Osteoblast (primary cell): ENCODE measurements at places on chromosomes 4 and X. TPM values are rescaled to one million over a fixed set of nuclear protein-coding genes. Genes with fewer than 3 reads are reported as not detected.
A peak's percentile ranks its signal among the peaks of the same experiment; 100 is the strongest.

DNA sequence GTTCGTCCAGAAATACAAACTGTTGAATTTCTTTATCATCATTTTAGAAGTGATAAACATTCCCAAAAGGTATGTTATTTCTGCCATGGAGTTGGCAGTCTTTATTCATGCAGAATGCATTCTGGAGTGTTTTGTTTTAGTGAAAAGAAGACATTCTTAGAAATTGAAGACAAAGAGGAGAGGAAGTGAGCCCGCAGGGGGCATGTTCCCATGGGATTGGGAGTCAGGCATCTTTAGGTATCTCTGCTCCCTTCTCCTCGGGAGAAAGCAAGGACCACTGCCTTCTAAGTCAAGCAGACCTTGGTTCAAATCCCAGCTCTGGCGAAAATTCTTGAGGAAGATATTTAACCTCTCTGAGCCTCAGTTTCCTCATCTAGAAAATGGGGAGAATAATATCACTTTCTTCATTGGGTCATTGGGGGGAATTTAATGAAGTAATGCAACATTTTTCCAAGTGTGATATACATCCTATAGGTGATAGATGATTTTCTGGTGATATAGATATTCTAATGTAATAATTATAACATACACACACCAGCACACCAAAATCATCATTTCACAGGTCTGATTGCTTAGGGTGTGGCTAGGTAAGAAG is 26.5 kb upstream of the CHRNA9 start:
- peaks cover 4% of the 10 kb centered on the region for H3K4me1 ChIP-seq
- DNase-seq: no peak
- no peaks in the 10 kb centered on the region for H3K36me3 ChIP-seq
- no peak overlapping the region for H3K27ac ChIP-seq

DNA sequence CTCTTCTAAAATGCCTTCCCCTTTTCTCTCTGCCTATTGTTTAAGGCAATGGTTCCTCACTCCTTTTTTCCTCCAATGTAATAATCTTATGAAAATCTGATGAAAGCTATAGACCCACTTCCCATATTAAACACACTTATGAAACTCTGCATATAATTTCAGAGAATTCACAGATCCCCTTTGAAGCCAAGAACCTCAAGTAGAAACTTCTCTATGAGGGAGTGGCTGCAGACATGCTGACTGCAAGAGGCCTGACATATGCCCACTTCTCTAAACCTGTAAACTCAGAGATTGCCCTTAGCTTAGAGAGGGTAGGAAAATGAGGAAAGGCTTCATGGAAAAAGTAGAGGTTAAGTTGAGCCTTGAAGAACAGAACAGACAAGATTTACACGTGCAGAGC is 37.6 kb downstream of the TAB3 start:
- no peaks in the 10 kb centered on the region for H3K36me3 ChIP-seq
- no peak for DNase-seq
- no peak overlapping the region for H3K27ac ChIP-seq
- no peak overlapping the region for H3K4me3 ChIP-seq
- no peaks in the 10 kb centered on the region for H3K4me1 ChIP-seq

DNA sequence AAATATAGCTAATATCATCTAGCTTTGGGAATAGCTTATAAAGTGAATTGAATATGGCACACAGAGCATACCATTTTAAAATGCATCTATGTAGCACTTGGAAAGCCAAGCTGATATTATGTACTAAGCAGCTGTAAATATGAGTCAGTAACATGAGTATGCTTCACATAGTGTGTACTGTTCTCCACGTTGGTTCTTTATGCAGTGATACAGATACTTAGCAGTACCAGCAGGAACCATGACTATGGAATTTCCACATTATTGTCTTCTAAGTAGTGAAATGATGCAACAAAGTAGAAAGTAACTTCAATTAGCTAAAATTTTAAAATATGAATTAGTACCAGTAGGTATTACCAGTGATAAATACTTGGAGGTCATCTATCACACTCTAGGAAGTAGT is 320.1 kb downstream of the BMPR1B start:
- no peak overlapping the region for H3K27ac ChIP-seq
- no peak for DNase-seq
- no peaks in the 10 kb centered on the region for H3K4me1 ChIP-seq
- H3K36me3 ChIP-seq: no peaks in the 10 kb centered on the region
- H3K27me3 ChIP-seq: no peaks in the 10 kb centered on the region

DNA sequence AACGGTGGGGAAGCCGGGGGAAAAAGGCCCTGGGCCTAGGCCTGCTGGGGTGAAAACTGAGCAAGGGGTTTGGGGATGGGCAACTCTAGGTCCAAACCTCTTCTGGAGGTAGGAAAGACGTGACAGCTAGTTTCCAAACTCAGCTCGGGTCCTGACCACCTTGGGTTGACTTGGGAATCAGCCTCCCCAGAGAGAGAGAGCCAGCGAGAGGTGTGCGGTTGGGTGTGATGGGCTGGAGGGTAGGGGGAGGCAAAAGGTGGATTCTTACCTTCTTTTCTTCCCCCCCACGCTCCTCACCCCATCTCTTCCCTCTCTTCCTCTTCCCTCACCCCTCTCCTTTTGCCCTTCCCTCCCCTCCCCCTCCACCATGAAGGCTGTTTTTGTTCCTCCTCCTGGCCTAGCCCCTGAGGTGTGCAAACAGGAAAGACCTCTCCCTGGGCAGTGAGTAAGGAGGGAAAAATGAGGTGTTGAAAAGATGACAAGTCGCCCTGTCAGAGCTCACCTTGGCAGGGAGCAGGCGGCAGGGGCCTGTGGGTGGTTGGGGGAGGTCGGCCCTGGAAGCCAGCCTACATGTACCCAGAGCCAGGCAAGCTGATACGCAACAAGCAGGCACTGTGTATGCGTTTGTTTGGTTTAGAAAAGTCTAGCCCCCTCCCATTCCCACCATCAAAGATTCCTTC is 14.8 kb downstream of the PJA1 start:
- no peak overlapping the region for H3K4me3 ChIP-seq
- no peaks in the 10 kb centered on the region for H3K4me1 ChIP-seq
- DNase-seq: peak; percentile 38
- peaks cover 24% of the 10 kb centered on the region for H3K27me3 ChIP-seq
- H3K36me3 ChIP-seq: no peaks in the 10 kb centered on the region
- no peak overlapping the region for H3K27ac ChIP-seq

DNA sequence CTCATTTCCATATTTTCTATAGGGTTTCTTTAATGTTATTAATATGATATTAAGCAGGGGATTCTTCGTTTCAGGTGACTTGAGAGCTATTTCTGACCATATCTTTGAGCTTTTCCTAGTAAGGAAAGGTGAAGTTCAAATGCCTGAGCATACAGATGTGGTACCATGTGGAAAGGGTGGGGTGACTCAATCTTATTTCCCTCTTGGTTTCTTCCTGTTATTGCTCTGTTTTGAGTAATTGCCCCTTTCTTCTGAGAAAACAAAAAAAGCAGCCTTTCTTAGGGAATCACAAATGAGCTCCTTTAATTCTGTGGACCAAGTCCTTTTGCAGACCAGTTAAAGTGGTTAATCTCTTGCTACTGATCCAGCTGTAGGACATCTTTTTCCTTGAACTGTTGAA is 41.0 kb upstream of the AGA start:
- no peak for DNase-seq
- H3K4me3 ChIP-seq: no peak overlapping the region
- H3K27me3 ChIP-seq: no peaks in the 10 kb centered on the region
- peaks cover 22% of the 10 kb centered on the region for H3K4me1 ChIP-seq
- H3K27ac ChIP-seq: no peak overlapping the region
- no peaks in the 10 kb centered on the region for H3K36me3 ChIP-seq

DNA sequence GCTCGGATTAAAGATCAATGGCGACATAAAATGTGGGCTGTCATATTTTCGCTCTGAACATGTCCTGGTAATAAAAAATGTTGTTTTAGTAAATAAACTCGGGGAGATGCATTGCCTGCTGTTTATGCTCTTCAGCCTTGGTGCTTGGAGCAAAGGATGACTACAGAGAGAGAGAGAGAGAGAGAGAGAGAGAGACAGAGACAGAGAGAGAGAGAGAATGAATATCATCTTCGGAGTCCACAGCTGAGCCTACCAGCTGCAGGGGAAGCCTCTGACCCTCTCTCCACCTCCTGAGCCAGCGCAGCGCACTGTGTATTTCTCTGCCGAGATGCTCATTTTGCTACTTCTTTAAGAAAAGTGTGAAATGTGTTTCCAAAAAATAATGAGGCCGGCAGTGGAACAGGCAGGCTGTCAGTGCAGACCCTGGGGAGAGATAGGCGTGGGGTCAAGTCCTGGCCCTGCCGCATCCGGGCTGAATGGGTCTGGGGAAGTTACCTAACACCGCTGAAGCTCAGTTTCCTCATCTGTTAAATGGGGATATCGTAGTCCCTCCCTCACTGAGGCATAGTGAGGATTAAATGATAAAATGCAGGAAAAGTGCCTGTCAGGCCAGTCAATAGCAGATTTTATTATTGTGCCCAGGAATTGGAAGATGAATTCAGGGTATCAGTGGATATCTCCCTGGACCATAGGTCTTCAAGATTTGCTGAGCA is 58.5 kb upstream of the LGI2 start:
- H3K4me1 ChIP-seq: no peaks in the 10 kb centered on the region
- H3K4me3 ChIP-seq: no peak overlapping the region
- H3K36me3 ChIP-seq: no peaks in the 10 kb centered on the region
- no peak for DNase-seq

DNA sequence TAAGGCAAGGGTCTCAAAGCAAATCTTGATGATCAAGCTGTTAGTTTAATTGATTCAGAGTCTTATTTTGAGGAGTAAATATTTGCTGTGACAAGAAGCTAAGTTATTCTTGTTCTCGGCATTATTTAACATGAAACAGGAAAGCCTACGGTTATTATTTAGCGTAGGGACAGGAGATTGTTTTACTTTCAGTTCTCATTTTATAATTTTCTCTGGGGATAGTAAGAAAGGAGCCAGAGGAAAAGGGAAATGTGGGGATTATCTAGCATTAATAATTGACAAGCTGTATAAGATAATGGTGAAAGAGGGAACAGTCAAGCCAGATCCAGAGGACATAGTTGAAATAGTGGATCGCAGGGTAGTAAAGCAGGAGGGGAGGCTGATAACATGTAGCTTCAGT is 39.7 kb upstream of the PARM1 start:
- no peaks in the 10 kb centered on the region for H3K36me3 ChIP-seq
- H3K27ac ChIP-seq: no peak overlapping the region
- no peaks in the 10 kb centered on the region for H3K4me1 ChIP-seq

DNA sequence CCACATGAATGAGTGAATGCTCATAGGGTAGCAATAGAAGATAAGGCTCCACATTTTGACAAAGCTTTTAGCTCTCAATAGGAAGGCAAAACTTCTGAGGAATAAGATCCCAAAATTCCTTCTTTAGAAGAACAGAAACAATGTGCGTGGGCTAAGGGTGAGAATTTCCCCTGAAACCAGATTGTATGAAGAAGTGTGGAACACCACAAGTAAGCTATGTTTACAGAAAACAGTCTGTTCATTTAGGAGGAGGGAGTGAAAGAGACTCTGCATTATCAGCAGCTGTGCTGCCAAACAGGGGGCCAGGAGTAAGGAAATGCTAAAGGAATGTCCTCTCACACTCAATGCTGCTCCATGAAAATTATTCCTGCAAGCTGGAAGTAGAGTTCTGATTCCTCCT is 851.6 kb downstream of the CENPC start:
- H3K4me3 ChIP-seq: no peak overlapping the region
- peaks cover 9% of the 10 kb centered on the region for H3K4me1 ChIP-seq
- no peaks in the 10 kb centered on the region for H3K27me3 ChIP-seq

GRCh38 chrX:16075087-16075486 is 48.3 kb upstream of the GRPR start:
- H3K27ac ChIP-seq: no peak overlapping the region
- no peaks in the 10 kb centered on the region for H3K36me3 ChIP-seq
- no peak for DNase-seq
- peaks cover 3% of the 10 kb centered on the region for H3K27me3 ChIP-seq
- H3K4me1 ChIP-seq: no peaks in the 10 kb centered on the region
- H3K4me3 ChIP-seq: no peak overlapping the region

- no peak for DNase-seq
- H3K4me1 ChIP-seq: no peaks in the 10 kb centered on the region
- no peaks in the 10 kb centered on the region for H3K27me3 ChIP-seq
- no peak overlapping the region for H3K4me3 ChIP-seq
- no peaks in the 10 kb centered on the region for H3K36me3 ChIP-seq
Measured at GRCh38 chr4:130035391-130035790, 939.4 kb downstream of the C4orf33 start.

- no peak for DNase-seq
- no peak overlapping the region for H3K4me3 ChIP-seq
- H3K4me1 ChIP-seq: peaks cover 8% of the 10 kb centered on the region
- peak overlapping the region; percentile 81 for H3K27ac ChIP-seq
Measured at GRCh38 chrX:39971760-39972159, 126.0 kb downstream of the BCOR start.

DNA sequence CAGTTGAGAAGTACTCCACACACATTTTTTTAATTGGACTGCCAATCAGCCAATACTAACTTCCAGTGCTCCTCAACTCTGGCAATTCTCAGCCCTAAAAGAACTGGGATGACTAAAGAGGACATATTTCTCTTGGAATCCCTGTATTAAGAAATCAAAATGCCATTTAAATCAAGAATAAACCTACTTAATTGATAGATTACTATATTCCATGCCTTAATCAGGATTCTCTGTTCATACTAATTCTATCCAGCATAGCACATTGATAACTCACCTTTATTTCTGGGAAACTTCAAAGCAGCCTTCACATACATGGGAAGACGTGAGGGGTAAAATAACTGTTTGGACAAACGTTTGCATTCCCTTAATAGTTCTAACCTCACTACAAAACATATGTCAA is 93.0 kb upstream of the DKK2 start:
- H3K36me3 ChIP-seq: no peaks in the 10 kb centered on the region
- peaks cover 34% of the 10 kb centered on the region for H3K4me1 ChIP-seq
- no peaks in the 10 kb centered on the region for H3K27me3 ChIP-seq

DNA sequence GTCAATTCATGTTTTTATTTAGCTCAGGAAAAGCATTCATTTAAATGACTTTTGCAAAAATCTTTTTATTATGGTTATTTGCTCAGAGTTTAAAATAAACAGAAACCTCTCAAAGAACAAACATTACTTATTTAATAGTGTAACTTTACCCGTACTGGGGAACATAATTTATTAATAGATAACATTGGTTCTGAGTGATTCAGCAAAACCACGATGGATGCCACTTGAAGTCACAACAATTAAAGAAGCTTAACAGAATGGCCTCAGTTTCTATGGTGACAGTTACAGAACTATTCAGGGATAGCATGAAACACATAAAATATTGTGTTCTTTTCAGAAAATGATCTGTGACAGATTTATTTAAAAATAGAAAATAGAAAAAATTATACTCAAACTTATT is 368.7 kb downstream of the CCSER1 start:
- no peaks in the 10 kb centered on the region for H3K4me1 ChIP-seq
- no peak for DNase-seq
- no peaks in the 10 kb centered on the region for H3K36me3 ChIP-seq
- H3K27ac ChIP-seq: no peak overlapping the region

Gene CT45A8
- not detected in 2 replicates for total RNA-seq

Gene DLG3
- 7.7 and 8.0 TPM in 2 replicates for total RNA-seq

Gene CYP2U1
- total RNA-seq: 24.8 and 27.1 TPM in 2 replicates

Gene RELL1
- 61.2 and 64.5 TPM in 2 replicates for total RNA-seq

Gene QRFPR
- not detected in 2 replicates for total RNA-seq

Gene TEX13D
- total RNA-seq: not detected in 2 replicates
